ENCODE measurements at places on chromosomes 6 and 20.

GRCh38 chr20:4985658-4986057 is 15.7 kb downstream of the SLC23A2 start:
- DNase-seq, result no peak

- DNase-seq, result peak; percentile 37
These were observed 30.6 kb downstream of the ANKS1A start for GRCh38 chr6:34919651-34920050.

DNA sequence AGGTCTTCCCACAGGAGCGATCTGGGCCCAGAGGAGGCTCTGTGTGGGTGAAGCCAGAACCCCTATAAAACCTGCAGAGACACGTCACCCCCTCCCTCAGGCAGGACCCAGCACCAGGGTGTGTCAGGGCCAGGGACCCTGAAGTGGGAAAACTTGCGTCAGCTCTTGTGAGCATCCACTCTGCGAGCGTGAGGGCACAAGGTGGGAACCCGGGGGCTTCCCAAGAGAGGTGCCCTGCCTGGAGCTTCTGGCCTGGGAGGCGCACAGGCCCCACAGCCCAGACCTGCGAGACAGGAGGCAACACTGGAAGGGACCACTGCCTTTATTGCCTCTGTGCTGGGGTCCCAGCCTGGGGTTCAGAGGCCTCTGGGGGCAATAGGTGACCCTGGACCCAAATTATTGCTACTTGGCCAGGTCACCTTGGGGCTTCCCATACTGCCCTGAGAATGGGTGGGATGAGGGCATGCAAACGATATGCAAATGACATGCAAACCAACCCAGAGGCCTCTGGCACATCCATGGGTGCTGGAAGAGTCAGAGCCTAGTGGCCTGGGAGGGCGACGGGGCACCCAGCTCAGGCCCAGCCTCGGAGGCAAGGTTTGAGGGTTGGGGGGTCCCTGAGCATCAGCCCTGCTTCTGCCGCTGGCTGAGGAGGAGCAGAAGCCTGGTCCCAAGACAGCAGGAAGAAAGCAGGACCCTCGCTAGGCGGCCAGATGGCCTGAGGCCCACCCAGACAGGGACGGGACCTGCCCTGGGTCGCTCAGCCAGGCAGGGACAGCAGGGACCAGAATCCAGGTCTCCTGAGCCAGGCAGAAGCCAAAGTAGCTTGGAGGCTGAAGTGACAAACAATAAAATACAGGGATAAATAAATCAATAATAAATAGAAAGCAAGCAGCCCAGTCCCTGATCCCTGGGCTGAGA is 5.1 kb upstream of the C20orf144 start:
- no peak for DNase-seq

GRCh38 chr6:76134651-76135050 is 62.2 kb upstream of the IMPG1 start:
- no peak for DNase-seq

GRCh38 chr20:10649797-10650160 is 24.0 kb downstream of the JAG1 start:
- peak; percentile 93 for DNase-seq

DNA sequence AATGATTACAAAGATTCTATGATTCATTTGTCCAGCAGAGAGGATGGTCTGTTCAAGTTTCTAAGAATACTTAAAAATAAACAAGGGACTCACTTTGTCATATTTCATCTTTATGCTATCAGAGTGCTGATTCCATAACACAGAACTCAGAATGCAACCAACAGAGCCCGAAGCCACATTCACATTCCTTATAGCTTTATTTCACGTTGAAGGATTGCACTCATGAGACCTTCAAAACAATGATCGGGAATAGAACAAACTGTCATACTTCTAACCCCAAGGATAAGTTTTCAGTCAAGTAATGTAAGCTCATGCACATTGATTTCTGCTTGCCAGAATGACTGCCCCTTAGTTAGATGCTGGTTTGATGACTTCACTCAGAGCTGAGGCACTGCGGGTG is 25.2 kb downstream of the FNDC1 start:
- DNase-seq, result no peak

DNA sequence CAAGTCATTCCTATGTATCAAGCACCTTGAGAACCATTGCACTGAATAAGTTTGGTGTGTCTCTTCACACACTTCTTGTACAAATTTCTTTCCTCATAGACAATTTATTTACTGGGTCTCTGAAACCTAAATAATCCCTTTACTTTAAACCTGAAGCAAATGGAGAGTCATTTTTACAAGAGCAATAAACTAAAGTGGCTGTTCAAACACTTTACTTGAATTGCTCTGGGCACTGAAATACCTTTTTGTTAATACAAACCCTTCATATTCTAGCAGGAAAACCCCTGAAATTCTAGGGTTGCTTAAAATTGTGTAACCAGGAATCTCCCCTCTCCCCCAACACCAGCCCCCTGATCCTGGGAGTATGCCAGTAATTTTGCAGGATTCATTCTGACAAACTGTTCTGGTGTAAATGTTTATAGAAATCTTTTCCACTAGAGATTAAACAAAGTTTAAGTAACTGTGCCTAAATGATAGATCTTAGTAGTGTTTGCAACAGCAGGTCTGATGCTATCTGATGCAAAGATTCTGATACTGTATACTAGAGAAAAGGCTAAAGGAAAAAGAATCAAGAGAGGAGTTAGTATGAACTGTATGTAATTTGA is 13.4 kb downstream of the RSPO3 start:
- DNase-seq, result no peak

DNA sequence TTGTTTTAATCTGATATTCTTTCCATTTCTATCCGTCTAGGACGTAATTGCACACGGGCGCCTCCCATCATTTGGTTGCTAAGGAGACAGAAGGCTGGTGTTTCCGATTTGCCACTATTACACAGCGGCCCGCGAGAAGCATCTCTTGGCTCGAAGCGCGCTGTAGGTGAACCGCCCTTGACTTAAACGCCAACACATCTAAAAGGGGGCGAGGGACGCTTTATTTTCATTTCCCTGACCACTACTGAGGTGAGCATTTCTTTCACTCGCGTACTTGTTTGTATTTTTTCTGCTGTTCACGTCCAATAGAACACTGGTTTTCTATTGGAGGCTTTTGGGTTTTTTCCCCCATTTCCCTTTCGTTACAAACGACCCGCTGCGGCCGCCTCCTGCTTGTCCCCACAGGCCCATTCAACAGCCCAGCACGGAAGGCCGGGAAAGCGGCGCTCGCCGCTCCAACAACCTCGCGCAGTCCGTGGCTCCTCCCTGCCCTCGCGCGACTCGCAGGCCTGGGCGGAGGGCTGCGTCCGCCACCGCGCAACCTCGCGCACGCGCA is 505 bp upstream of the WRNIP1 start:
- peak; percentile 56 for DNase-seq

- DNase-seq, result no peak
These were observed 123.9 kb upstream of the BACH2 start for GRCh38 chr6:90420500-90420899.

DNA sequence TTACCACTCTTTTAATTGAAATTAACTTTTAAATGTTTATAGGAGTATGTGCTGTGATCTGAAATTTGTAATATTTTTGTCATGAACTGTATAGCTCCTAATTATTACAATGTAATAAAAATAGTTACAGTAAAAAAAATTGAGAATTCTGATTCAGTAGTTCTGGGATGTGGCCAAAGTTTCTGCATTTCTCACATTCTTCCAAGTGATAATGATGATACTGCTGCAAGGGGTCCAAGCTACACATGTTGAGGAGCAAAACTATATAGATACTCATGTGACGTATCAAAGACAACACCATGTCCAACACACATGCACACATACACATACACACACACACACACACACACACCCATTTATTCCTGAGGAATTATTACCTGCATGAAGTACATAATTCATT is 71.0 kb upstream of the FAM83B start:
- no peak for DNase-seq

GRCh38 chr6:71452697-71453370 is 164.2 kb downstream of the OGFRL1 start:
- no peak for DNase-seq

- no peak for DNase-seq
These were observed 28.5 kb downstream of the C6orf15 start for GRCh38 chr6:31083742-31084354.

GRCh38 chr6:143964674-143965081 is 43.4 kb downstream of the PLAGL1 start:
- no peak for DNase-seq

DNA sequence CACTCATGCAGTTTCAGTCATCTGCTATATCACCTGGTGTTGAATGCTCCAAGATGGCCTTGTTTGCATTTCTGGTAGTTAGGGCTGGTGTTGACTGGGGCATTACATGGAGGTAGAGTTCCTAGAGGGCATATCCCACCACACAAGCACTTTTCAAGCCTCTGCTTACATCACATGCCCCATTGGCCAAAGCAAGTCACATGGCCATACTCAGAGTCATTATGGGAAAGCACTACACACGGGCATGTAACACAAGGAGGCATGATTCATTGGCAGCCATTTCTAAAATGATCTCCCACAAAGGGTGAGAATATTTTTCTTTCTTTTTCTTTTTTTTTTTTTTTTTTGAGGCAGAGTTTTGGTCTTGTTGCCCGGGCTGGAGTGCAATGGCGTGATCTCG is 73.2 kb downstream of the TRMT6 start:
- DNase-seq, result no peak

DNA sequence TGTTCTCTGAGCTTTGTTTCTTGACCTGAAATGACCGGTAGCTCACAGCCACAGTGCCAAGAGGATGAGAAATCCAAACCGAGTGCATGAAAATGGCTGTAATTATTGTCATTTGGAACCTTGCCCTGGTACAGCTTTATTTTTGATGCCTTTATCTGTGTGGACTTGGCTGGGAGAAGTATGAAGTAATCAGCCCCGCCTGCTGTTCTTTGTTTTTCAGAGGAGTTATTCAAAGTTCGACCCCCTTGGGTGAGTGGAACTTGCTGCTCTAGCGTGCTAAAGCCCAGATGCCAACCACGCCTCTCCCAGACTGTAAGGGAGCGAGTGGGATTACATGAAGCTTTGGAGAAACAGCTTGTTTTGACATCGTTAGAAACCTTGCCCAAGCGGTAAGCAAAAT is 48.3 kb downstream of the ECT2L start:
- no peak for DNase-seq

GRCh38 chr6:82251942-82252341 is 4.4 kb upstream of the IBTK start:
- peak; percentile 34 for DNase-seq

- DNase-seq, result no peak
These were observed 32.8 kb upstream of the HBS1L start for GRCh38 chr6:135087403-135087802.

DNA sequence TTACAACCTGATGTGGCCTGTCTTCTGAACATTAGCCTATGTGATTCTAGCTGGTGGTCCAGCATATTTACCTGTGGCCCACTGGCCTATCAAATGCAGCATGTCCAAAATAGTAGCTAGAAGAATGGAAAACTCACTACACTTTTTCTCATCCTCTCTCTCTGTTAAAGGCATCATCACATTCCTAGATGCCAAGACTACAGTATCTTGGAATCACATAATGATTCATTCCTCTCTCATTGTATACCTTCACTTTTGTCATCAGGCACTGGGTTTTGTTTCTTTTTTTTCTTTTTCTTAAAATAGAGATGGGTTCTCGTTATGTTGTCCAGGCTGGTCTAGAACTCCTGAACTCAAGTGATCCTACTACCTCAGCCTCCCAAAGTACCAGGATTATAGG is 45.0 kb downstream of the FAM83B start:
- no peak for DNase-seq

- no peak for DNase-seq
These were observed 75.0 kb upstream of the FUCA2 start for GRCh38 chr6:143586557-143586956.

DNA sequence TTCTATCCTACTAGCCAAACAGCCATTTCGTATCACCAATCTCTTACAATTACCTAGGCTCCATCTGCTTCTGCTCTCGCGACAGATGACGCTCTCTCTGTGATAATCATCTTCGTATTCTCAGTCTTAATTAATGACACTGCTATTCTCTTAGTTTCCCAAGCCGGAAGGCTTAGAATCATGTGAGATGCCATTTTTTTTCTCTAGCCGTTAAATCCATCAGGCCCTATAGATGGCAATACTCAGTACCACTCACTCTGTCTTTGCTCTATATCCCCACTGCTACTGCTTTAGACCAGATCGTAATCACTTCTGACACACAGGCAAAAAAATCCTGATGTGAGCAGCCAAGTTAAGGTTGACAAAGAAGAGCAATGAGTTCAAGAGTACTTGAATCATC is 2.1 kb upstream of the THEMIS start:
- DNase-seq, result no peak

GRCh38 chr6:2669067-2669700 is 81.5 kb downstream of the MYLK4 start:
- DNase-seq, result no peak

GRCh38 chr20:5567644-5568043 is 182.6 kb upstream of the SHLD1 start:
- DNase-seq, result no peak

DNA sequence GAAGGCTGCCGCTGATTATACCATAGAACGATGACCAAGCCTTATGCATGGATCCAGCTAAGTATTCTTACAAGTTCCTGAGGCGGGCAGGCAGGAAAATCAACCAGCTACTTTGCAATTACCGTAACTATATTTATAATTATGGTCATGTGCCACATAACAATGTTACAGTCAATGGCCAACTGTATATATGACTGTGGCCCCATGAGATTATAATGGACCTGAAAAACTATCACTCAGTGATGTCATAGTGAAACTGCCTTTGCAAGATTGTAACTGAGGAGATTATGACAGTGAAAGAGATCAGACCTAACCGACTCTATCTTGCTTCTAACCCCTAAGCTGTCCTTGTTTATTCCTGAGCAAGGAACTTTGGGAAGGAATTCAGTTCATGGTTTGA is 33.1 kb upstream of the FAM135A start:
- DNase-seq, result no peak

DNA sequence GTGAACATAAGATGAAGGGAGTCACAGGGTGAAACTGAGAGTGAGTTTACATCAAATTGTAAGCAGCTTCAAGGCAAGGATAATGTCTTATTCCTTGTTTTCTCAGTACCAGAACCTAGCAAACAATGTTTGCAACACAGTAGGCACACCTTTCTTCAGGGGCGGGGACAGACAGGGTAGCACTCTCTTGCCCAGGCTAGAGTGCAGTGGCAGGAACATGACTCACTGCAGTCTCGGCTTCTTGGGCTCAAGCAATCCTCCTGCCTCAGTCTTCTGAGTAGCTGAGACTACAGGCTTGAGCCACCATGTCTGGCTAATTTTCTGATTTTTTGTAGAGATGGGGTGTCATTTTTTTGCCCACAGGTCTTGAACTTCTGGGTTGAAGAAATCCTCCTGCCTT is 299.8 kb downstream of the CD83 start:
- DNase-seq, result no peak

DNA sequence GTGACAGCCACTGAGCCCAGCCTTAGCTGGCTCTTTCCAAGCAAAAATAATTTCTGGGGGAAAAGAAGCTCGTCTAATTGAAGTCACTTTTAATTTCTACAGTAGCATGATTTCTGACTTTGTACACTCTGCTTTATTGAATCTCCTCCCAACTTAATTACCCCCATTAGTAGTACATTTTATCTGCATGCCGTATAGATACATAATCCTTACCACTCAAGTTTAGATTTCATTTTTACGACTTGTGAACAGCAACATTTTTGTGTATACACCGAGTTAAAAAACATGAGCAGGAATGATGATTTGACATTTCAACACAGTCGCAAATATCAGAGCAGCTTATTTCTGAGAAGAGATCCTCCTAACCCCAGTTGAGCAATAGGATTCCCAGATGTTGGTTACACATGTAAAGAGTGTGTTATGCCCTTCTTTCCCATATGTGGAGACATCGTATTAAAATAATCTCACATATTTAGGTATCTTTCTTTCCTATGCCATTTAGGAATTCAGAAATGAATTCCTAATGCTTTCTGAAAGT is 127.3 kb upstream of the MTHFD1L start:
- DNase-seq, result no peak

- no peak for DNase-seq
These were observed 152.7 kb downstream of the CD83 start for GRCh38 chr6:14270142-14270893.

All from kidney glomerular epithelial cell (primary cell).